ENCODE measurements at places on chromosomes 12 and 14.

- DNase-seq: no peak
These were observed 137.3 kb downstream of the FOXN3 start for GRCh38 chr14:89279649-89280232.

GRCh38 chr12:13864081-13864673 lies 117.2 kb downstream of the GRIN2B start:
- peak; percentile 54 for DNase-seq

DNA sequence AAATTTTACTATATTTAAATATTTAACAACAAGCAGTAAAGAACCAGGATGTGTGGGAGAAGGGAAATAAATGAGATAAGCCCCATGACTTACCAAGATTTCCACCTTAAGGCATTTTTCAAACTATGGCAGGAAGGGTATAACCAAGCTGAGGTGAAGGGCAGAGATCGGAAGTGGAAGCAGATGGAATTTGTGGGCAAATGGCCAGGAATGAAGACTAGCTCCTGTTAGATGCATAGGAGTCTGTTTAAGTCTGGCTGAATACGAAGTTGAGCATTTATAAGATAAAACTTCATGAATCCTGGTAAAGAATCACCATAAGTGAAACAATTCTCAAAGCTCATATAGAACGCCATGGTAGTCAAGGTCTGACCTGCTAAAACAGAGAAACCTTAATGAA lies 163.5 kb downstream of the DIO2 start:
- no peak for DNase-seq

- DNase-seq: peak; percentile 2
These were observed 77.6 kb upstream of the PRKD1 start for GRCh38 chr14:30005114-30005808.

DNA sequence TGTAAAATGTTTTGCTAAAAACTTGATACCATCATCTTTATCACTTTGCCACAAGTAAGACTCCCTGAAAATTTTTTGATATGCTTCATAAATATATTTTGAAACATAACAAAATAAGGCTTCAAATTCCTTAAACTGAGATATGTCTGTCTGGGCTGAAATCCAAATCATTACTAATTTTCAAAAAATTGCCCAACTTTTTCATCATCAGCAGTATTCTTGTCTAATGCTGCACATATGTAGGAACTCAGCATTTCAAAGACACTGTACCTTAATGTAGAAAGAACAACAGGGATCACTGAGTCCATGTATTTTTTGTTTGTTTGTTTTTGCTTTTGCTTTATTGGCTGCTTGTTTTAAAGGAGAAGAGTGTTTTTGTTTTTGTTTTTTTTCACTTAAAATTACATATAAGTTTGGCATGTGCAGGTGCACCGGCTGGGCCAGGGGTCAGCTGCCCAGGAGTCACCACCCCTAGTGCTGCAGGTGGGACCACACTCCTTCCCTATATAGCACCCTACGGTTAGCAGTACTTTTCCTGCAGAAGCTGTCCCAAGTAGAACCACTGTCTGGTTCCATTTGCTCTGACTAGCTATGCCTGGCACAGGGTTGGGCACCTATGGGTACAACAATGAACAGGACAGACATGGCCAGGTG lies 231.2 kb downstream of the PIK3C2G start:
- DNase-seq: no peak

GRCh38 chr12:49330032-49330619 lies 6.9 kb downstream of the C1QL4 start:
- no peak for DNase-seq

DNA sequence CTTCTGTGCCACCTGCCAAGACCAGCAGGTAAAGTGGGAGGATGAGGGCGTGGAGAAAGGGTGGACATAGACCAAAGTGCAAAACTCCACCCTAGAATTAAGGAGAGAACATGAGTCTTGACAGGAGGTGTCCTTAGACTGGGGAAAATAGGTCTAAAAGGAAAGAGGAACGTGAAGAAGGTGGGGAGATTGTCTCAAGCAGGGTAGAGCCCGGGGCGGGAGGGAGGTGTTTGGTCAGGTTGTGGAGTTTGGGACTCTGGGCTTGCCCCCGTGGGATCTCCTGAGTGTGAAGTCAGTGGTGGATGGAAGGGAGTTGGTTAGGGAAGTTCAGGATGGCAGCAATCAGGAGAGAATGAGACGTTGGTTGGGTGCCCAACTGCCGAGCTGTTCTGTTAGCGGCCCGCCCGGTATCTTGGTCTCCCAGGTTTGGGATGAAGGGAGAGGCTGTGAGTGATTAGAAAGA lies 386 bp downstream of the DGKA start:
- no peak for DNase-seq

DNA sequence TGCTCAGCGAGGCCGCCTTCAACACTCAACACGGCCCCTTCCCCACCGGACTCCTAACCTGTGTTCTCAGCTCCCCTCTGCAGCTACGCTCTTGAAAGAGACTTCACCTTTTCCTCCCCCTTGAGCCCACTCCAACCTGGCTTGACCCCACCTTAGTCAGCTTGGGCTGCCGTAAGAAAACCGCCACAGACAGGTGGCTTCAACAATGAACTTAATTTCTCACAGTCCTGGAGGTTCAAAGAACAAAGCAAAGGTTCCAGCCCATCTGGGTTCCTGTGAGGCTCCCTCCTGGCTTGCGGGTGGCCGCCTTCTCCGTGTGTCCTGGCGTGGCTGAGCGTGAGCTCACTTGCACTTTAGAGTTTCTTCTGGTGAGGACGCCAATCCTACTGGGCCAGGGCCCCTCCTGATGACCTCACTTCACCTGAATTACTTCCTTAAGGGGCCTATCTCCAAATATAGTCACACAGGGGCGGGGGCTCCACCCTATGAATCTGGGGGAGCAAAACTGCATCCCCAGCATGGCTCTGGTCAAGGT lies 138.8 kb downstream of the CALM1 start:
- DNase-seq: no peak

DNA sequence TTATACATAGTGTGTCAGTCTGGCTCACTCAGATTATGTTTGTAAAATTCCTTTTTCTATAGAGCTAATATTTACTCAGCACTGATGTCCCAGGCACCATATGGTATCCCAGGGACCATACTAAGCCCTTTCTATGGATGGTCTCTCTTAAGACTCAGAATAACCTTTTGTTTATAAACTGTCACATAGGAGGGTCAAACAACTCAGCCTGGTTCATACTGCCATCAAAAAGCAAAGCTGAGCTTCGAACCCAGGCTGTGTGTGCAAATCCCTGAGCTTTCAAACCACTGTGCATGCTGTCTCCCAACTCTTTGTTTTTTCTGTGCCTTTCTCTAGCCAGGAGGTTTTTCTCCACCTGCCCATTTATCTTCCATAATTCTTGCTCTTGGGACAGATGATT lies 135.6 kb upstream of the ARHGAP5 start:
- DNase-seq: no peak

GRCh38 chr14:20801726-20802125 lies 918 bp downstream of the RNASE1 start:
- no peak for DNase-seq

- DNase-seq: no peak
These were observed 2.0 kb downstream of the KRAS start for GRCh38 chr12:25248732-25249131.

DNA sequence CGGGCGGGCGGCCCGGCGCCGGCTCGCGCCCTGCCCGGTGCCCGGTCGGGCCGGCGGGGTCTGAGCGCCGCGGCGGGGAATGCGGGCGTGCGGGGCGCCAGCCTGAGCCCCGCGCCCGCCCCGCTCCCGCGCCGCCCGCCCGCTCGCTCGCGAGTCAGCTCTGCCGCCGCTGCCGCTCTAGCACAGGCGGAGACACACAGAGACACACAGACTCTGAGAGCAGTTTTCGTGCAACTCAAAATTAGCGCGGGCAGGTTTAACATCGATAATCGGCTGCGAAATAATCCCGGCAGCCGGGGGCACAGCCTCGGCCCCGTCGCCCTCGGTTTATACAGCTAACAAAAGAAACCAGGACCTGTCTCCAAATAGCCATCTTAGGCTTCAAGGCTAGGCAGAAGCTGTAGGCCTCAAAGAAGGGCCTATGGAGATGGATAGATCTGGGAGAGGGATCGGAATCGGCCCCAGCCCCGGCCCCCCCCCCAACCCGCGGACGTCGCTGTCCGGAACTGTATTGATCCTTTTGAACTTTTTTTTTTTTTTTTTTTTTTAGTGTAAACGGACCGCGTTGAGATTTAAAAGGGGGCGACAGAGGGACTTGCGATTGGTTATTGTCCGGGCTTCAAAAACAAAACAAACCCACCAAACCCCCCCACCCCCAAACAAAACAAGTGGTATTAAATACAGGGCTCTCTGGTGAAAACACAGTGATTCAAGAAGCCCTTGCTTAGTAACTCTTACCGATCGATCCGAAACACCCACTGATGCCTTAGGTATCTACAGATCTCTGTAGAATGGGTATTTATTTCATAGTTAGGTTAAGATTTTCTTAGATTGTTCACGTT lies 1.1 kb downstream of the ARID2 start:
- DNase-seq: no peak

DNA sequence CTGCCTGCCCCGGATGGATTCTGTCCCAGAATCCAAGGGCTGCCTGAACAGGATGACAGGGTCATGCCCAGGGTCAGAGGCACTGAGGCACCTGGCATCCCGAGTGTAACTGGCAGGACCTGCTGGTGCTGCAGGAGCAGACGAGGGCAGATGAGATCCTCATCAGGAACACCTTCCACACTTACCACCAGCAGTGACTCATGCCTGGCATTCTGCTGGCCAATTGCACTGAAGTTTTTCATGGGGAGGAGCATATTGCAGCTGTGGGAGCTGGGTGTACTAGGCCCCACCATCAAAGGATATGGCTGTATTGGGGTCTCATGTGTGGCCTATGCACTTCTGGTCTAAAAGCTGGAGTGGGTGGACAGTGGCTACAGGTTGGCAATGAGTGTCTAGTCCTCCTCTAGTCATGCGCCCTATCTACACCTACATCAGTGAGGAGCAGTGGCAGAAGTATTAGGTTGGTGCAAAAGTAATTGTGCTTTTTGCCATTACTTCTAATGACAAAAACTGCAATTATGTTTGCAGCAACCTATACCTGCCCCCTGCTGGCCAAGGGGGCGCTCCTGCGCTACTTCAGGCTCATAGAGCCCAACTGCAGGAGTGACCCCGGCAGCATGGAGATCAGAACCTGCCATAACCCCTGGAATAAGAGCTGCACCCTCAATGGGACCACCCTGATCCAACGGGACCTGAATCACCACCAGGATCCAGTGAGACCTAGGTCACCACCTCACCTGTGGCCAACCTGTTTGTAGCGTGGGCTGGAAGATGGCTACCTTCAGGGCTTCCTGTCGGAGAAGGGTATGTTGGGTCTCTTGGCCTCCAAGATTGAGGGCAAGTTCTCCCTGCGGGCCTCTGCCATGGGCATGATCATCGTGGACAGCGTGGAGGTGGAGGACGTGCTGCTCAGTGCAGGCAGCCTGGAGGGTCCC lies 8.0 kb upstream of the C12orf42 start:
- no peak for DNase-seq

GRCh38 chr14:77036484-77037214 lies 8.1 kb upstream of the IRF2BPL start:
- DNase-seq: no peak

DNA sequence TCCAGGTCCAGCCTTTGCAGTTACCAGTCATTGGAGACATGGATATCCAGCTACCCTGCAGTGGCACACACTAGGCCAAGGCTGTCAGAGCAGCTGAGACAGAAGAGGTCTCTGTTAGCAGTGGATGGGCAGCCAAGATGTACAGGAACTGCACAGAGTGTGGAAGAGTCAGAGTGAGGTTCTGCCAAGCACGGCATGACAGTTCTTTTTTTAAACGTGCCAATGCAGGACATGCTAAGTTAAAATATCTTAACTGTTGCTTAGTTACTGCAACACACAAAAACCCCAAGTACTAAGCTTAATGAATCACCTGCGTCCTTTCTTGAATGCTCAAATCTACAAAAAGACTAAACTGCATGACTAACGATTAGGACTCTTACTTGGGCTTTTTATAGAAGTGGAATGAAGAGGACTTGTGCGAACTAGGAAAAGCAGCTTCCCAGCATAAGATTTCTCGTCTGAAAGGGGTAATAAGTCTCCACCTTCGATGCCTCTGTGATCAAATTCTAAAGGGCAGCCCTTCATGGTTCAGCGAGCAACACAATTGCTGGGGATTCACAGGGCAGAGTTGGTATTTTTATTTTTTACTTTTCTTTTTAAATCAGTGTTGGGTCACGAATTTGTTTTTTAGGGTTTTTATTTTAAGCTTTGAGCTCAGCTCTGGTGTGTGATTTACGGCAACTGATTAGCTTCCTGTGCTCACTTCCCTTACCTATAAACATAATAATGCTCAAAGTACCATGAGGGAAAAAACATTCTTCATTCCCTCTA lies 20.6 kb downstream of the MAPK1IP1L start:
- DNase-seq: no peak

DNA sequence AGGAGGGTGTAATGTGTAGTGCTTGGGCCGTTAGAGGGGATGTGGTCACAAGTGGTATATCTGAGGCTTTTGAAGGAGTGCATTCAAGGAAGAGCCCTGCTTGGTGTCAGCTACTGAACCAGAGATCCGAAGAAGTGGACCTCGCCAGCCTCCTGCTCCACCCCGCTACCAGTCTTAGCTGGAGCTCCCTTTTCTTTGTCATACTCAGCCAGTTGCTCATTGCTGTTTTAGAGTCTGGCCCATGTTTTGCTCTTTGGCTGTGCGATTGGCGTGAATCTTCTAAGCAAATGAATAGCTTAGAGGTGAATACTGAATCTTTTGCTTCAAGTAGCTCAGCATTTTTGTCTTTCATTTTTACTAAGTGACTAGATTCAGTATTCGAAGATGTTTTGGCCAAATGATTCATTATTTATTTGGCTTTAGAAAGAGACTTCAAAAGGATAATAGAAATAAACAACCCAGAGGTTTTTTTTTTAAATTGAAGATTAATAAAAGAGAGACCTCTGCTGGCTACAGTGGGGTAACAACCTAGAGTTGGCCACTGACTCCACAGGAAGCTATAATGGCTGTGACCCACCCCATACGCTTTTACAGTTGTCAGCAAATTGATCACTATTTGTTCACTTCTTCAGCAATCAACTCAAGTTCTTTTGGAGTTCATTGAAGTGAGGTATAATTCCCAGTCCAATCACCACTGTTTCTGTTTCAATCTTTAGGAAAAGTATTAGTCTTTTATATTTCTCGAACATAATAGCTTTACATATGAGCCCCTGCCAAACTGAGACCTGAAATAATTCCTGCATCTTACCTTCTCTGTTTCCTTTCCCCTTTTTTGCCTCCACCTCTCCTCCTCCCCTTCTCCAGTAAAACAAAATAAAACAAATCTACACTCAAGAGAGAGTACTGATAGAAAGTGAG lies 19.9 kb downstream of the CDKN1B start:
- no peak for DNase-seq

DNA sequence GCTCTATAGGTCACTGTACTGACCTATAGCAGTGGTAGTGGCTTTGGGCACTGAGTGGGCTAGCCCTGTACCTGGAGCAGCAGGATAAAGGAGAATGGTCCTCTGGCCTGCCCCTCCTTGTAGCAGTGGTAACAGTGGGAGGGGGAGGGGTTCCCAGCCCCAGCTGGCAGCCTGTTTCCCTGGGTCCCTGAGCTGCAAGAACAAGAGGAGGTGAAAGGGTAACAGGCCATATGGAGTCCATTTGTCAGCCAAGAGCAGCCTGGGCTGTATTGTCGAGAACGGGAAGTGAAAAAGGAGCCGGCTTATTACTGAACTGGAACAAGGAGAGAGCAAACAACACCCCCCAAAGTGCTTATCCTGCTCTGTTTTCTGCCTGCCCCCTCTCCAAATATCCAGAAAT lies 73.8 kb upstream of the SRSF5 start:
- DNase-seq: no peak

- no peak for DNase-seq
These were observed 7.5 kb downstream of the SLC15A5 start for GRCh38 chr12:16269946-16270345.

Data from iPS DF 6.9 (cell line).